Stimulated activated CD4-positive, alpha-beta T cell treated with anti-CD3 and anti-CD28 coated beads, Interleukin-12 subunit alpha, Interleukin-12 subunit beta, amount 100 ng/mL, for 48 hours (primary cell): ENCODE measurements at places on chromosomes 6 and 20.

DNA sequence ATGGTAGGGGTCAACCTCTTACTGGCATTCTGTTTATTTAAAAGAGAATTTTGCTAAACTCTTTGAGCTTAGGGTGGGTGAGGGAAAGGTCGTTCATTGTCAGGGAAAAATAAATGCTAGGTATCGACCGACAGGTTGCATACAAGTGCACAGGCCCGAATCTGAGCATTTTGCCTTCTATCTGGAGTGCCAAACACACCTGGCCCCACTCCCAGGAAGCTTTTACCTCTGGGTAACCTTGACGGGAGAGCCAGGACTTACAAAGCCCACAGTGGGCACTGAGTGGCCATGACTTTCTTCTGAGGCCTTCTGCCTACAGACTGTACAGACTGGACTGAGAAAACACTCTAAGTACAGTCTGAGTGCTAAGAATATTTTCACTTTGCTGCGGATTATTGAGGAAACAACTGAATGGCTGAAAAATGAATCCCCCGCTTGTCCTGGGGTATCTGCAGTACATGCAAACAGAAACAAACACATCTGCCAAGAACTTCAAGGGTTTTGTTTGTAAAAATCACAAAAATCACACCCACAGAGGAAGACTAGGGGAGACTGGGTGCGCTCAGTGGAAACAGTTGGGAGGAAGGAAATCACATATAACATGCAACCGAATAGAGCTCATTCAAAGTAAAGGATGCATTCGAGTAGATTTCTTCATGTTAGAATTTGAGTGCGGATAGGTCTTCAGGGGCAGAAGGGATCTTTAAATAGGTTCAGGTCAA lies 152.8 kb downstream of the NFATC2 start:
- no peak for DNase-seq

GRCh38 chr6:36217188-36217587 lies 20.6 kb downstream of the BRPF3 start:
- DNase-seq = no peak

GRCh38 chr6:44086931-44087574 lies 40.2 kb downstream of the MRPL14 start:
- no peak for DNase-seq

GRCh38 chr6:170366248-170366960 lies 59.8 kb downstream of the FAM120B start:
- no peak for DNase-seq

DNA sequence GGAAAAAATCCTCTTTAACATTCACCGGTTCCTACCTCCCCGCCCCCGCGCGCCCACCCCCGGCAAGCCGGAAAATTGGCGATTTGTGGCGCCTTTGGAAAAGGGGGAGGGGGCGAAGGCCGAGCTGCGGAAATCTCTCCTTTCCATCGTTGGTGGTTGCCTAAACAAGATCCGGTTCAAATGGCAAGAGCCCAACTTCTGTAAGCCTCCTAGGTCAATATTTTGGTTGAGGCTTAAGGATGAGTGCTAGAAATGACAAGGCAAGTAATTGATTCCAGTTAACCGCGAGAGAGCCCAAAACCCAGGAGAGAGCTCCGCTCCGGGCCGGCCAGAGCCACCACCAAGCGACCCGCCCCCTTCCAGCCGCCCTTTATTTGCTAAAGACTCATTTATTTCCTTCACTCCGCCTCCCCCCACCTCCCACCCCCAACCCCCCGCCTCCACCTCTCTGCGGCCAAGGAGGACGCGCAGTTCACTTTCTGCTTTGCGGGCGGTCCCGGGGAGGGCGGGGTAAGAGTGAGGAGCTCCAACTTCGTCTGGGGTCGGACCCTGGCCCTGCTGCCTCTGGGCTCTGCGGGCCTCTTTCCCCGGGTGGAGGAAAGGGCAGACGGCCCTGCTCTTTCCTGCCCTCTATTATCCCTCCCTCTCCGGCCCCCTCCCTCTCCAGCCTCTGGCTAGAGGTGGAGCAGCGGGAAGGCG lies 838 bp upstream of the NKX2-2 start:
- no peak for DNase-seq

- no peak for DNase-seq
Observed at GRCh38 chr20:51419646-51420045, 122.9 kb downstream of the NFATC2 start.

- DNase-seq = no peak
Observed at GRCh38 chr20:16001286-16001685, 572.0 kb downstream of the KIF16B start.

DNA sequence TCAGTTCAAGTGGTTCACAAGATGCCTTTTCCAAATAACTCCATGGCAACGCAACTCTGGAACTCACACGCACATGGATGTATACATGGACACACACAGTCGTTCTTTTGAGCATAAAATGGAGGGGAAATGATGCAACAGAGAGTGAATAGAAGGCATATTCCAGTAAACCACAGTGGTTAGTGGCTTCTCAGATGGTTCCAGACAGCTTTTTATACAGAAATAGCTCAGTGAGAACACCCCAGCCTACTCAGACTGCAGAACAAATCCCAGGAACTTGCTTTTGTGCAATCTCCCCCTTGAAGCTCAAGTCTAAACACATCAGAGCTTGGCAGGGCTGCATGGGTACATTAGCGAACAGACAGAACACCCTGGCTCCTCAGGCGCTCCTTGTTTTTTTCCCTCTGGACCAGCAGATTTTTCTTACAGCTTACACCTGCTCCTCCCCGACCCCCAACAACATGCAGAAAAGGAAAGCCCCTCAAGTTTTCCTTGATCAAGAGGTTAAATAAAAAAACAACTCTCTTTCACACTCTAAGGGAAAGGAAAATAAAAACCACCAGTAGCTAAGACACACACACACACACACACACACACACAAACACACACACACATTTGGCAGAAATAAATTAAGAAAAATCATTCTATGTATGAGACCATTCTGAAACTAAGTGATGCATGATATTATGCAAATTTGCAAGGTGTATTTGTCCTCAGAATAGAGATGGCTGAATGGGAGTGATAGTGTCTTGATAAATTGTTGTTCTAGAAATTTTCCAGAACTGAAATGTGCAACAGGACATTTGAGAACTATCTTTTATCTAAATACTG lies 51.2 kb upstream of the RANBP9 start:
- peak; percentile 30 for DNase-seq

GRCh38 chr6:170345662-170346061 lies 39.1 kb downstream of the FAM120B start:
- no peak for DNase-seq
